ENCODE measurements at places on chromosomes 2 and 18.

DNA sequence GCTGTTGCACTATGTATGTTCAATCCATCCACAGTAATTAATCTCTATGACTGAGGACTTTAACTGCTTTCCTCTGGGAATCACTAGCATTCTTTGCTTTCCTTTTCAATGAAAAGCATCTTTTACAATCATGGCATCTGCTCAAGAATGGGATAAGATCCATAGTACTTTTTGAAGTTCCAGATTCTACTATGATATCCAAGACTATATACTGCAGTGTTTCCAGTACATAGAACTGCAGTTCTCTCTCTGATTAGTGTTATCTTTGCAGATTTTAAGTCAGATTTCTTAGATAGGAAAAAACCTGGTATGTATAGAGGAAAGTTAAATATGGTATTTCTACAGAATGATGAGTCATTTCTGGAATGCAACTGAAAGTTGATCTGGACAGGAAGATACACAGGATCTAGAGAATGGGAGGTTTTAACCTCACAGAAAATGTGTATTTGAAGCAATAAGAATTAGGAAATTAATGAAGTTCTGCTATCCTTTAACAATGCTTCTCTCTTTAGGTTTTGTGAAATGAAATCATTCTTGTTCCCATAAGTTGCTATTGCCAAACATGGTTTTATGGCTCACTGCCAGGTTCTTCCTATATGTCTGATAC lies 670.7 kb downstream of the ERBB4 start:
- no peak for DNase-seq

- DNase-seq, result no peak
Observed at GRCh38 chr2:73027340-73027739, 44.2 kb downstream of the SFXN5 start.

DNA sequence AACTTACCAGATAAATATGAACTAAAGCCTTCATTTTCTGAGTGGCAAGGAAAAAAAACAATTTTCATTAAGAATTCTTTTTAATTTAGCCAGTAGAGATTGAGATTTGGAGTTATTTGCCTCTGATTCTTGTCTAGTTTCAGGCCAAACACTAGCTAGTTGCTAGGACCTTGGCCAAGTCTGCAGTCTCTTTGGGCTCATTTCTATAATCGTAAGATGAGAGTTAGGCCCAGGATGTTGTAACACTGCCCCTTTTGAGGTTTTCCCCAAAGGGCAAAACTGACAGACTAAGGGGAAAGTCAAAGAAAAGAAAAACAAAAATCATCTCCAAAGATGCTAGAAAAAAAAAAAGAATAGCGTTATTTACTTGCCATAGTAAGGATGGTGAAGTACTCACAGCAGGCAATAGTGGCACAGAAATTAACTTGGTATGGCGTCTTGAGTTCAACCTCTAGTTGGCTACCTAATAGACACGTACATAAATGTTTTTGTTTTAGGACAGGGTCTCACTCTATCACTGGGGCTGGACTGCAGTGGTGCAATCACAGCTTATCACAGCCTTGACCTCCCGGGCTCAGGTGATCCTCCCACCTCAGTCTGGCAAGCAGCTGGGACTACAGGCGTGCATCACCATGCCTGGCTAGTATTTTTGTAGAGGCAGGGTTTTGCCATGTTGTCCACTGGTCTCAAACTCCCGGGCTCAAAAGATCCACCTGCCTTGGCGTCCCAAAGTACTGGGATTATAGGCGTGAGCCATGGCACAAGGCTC lies 23.0 kb upstream of the ADAM17 start:
- DNase-seq, result no peak

GRCh38 chr2:157468931-157469708 lies 25.2 kb upstream of the CYTIP start:
- DNase-seq, result no peak

DNA sequence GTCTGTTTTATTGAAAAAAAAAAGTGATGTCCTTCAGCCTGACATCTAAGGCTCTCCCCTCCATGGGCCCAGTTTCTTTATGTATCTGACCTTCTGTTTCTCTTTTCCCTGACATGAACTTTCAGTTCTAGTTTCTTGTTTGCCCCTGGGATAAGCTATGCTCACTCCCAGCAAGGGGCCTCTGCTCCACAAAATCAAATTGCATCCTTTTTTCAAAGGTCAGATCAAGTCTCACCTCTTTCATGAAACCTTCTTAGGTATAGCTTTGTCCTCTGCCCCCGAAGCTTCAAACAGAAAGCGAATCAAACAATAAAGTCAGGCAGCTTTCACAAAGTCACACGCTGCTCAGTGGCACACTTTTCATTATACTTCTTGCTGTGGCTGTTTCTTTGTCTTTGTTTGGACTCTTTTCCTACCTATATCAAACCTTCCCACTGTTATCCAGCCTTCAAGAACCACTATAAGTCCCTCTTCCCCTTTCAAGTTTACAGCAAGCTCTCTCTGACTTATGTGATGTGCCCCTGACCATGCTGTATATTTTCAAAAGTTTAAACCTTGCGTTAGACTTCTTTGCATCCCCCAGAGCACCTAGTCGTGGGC lies 23.3 kb downstream of the MAP3K19 start:
- DNase-seq, result no peak

DNA sequence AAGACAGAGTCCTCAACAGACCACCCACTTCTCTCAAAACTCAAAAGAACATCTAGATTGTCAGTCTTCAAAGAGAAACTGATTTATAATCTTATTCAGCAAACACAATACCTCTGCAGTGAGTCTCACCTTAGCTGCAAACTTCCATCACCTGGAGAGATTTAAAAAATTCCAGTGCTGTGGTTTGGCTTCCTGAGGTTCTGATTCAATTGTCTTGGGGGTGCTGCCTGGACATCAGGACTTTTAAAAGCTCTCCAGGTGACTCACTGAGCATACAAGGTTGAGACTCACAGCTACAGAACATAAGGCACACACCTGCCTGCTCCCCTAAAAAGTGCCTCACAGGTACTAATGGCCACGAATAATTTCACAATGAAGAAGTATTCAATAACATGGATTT lies 40.3 kb downstream of the RNF152 start:
- no peak for DNase-seq

Measured in activated T-cell treated with anti-CD3 and anti-CD28 coated beads for 4 hours (primary cell).